ENCODE measurements at places on chromosomes 7 and 10.

- DNase-seq = no peak
Observed at GRCh38 chr7:67618556-67619162, 622.0 kb downstream of the TYW1 start.

DNA sequence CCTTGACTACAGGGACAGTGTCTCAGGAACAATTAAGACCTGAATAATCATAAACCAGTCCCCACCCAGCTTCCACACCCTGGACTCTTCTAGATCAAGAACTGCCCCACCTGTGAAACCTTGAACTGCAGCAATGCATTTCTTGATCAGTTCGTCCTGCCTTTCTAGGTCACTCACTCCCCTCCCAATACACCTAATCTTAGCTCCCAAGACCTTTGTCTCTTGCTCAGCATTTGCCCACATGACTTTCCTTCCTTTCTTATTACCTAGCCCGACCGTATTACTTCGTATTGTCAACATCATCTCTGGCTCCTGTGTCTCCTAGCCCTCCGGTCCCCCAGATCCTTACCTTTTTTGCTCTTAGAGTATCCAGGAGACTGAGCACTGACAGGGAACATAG, 5.5 kb upstream of the NAMPT start:
- DNase-seq = no peak

GRCh38 chr7:30656006-30656957, 26.0 kb downstream of the CRHR2 start:
- DNase-seq = peak; percentile 32

DNA sequence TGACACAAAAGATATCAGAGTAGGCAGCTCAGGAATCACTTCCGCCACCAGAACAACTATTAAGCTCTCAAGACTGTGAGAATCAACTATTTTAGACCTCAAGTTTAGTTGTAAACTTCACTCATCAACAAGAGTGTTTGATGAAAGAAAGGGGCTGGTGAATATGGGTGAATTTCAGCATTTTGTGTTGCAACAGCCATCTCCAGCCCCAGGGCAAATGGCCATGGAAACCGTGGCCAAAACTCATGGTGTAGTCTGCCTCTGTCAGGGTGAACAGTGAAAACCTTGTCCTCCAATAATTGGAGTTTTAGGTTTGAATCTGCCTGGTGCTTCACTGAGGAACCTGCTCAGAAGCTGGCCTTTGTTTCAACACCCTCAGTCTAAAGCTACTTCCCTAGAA, 60.0 kb downstream of the POLR1F start:
- no peak for DNase-seq

- no peak for DNase-seq
Observed at GRCh38 chr10:87794285-87794684, 23.7 kb downstream of the ATAD1 start.

DNA sequence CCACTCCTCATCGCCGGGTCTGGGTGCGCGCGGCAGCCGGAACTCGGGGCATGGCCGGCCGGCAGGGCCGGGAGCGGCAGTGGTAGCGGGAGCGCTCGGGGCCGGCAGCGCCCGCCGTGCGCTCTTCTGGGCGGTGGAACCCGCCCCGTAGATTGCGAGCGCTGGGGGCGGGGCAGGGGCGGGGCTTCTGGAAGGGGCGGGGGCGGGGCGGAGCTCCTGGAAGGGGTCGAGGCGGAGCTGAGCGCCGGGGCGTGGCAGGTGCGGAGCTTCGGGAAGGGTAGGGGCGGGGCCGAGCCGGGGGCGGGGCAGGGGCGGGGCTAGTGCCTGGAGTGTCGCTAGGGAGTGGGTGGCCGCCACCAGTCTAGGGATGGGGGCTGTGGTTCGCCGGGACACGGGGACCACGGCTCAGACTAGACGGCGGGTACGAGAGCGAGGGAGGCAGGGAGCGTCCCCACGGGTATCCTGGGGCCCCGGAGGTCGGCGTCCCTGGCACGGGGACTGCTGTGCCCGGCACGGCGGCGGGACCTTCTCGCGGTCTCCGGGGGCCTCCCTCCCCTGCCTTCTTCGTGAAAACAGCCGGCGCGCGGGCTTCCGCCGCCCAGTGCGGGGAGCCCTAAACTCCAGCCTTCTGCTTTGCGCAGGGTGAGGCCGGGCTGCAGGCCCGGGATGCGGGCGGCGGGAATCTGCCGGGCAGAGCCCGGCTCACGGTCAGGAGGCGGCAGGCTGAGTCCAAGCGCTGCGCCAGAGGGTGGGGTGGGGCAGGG, at the start of gene STK32C:
TSS of gene STK32C (minus strand) at position 128 of the 764 bp plus-strand sequence. CDS start at position 11, 117 bp downstream.
- peak; percentile 79 for DNase-seq

- DNase-seq = no peak
Observed at GRCh38 chr7:122040147-122040546, 103.9 kb downstream of the AASS start.

GRCh38 chr10:1056326-1057105, at the start of gene WDR37:
TSS of gene WDR37 (plus strand) at chr10:1056385. CDS start at chr10:1072156, 15,771 bp downstream.
- peak; percentile 54 for DNase-seq

DNA sequence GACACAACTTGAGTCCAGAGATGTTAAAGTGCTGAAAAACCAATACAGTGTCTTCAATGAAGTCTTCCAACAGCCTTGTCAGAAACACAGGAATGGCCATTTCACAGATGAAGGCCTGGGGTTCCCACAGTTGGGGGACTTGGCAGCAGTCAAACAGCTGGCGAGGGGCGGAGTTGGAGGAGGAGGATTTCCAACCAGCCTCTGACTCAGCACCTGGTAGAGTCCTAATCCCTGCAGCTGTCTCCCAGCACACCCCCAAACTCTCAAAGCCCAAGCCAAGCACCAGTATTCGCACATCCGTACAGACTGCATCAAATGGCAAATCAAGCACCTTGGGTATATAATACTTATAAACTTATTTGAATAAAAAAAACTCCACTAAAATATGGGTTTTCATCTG, 28.0 kb downstream of the CTBP2 start:
- DNase-seq = no peak

DNA sequence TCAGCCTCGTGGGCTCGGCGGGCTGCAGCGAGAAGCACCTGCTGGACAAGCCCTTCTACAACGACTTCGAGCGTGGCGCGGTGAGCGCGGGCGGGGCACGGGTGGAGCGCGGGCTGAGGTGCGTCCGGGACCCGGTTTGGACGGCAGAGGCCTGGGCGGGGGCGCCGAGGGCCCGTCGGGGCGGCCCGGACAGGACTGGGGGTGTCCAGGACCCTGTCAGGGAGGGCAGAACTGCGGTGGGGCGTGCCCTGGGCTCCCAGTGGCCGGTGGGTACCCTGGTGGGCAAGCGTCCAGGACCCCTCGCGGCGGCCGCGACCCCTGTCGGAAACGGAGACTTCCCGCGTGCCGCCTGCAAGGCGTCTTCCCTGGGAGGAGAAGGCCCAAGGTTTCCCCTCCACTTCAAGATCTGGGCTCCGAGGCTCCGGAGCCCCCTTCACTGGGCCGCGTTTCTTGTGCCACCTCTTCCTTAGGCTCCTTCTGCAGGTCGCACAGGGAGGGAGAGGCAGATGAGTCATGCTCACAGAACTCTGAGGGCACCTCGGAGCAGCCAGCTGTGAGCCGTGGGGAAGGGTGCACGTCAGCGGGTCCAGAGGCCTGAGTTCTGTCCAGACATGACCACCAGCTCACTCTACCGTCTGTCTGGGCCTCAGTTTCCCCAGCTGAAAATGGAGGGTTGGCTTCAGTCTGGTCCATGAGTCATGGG, 485 bp downstream of the ALOX5 start:
- DNase-seq = no peak

- no peak for DNase-seq
Observed at GRCh38 chr7:107854454-107854853, 36.5 kb upstream of the DLD start.

GRCh38 chr7:32075612-32076011, 5.4 kb upstream of the PDE1C start:
- DNase-seq = no peak

DNA sequence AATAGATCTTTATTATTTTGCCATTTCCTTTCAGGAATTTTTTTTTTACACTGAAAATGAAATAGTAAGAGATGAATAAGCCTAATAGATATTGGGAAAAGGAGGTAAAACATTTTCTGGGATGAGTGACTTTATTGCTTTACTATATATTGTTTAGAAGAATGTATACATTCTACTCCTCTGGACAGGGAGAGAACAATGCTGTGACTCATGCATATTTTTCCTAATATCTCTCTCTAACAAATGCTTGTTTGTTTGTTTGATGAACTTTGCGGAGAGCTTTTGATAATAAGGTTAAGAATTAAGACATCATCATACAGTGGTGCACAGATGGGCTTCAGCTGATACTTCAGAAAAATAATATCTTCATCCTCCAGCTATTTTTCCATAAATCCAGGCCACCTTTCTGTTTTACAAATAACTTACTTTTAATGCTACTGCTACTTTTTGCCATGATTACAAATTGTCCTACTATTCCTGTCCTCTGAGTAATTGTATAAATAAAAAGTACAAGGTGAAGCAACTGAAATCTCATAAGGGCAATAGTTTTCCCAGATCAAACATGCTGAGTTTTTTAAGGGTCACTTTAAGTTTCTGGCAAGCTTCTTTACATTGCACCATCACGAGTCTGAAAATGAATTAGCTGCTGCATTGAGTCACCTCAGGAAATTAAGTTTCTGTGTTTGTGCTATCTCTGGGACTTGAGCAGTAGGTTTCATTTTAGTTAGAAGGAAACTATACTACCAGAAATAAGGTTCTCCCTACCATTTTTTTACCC, 207.3 kb upstream of the POT1 start:
- DNase-seq = no peak

DNA sequence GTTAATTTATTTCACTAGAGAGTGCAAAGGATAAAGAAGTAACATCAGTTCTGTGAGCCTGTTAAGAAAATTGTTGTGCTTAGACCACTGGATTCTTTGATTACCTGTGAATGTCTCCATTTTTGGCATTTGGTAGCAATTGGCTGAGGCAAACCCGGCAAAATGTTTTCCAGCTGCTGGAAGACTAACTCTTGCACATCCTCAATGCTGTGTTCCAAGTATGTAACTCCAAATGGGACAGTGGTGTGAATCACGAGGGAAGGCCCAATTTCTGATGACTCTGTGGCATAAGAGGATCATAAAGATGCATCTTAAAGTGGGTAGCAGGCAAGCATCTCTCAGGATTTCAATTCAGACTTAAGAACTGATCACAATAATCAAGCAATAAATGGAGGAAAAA, 268.8 kb downstream of the RNLS start:
- DNase-seq = no peak

GRCh38 chr7:38927751-38928150, 18.8 kb upstream of the VPS41 start:
- DNase-seq = no peak

- no peak for DNase-seq
Observed at GRCh38 chr10:5461203-5461588, 38.2 kb downstream of the CALML5 start.

- DNase-seq = no peak
Observed at GRCh38 chr7:112881-113280, 79.5 kb upstream of the FAM20C start.

DNA sequence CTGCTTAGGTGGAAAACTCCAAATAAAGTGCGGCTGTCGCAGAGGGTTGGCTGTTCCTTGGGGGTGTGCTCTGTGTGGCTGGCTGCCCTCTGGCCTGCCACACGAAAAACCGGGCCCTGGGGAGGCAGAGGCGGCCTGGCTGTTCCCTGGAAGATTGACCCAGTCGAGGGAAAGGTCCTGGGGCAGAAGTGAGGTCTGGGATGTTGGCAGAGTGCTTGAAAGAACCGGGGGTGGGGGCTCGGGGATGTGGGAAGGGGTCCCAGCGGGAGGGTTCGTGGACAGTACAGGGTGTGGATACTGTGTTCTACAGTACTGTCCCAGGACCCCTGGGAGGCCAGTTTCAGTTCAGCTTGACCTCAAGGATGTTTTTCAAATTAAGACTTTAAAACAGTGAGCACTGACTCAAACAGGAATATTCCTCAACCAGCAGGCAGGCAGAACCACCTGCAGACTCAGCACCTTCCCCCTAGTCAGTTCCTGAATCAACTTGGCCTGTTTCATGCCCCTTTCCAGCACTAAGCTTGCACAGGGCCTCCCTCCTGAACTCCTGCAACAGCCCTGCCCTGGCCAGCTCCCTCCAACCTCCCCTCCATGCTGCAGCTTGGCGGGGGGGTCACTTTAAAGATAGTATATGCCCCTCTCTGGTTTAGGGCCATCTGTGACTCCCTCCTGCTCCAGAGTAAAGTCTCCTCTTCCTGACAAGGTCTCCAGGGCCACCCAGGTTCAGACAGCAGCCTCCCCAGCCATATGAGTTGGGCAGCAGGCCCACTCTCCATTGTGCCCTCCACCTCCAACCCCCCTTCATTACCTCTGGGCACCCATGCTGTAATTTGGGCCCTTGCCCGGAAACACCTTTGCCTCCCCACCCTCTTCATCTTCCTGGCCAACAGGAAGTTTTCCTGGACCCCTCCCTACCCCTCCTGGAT, 3.2 kb upstream of the ATP6V1F start:
- DNase-seq = no peak

DNA sequence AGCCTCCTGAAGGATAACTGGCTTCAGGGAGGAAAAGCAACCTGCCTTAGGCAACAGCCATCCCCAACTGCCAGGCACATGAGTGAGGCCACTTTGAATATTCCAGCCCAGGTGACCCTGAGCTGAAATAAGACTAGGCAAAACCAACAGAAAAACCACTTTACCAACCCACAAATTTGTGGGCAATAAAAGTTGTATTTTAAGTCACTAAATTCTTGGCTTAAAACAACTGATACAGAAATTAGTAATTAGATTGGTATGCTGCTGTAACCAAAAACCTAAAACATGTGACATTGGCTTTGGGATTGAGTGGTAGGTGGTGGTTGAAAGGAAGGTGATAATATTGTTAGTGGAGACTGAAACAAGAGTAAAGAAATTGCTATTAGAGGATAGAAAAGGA, 39.9 kb downstream of the ABCB4 start:
- no peak for DNase-seq

DNA sequence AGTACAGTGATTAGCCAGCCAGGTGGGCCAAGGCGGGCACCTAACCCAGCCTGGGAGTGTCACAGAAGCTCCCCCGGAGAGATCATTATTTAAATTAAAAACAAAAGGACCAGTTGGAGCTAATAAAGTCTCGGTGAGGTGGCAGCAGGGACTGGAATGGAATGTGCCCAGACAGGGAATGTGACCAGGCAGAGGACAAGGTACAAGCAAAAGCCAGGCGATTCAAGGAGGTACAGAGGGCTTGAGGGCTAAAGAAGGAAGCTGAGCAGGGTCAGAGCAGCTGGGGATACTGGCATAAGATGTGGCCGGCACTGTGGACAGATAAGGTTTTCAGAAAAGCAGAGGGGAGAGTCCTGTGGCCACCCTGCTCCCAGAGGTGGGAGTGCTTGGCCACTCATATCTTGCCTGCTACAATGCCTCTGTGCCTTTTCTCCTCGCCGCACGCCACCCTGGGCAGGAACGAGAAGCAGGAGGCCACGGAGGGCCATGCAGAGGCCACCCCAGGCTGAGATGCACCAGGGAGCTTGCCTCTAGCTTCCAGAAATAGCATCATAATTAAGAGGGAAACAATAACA, 13.2 kb downstream of the TMEM273 start:
- no peak for DNase-seq

DNA sequence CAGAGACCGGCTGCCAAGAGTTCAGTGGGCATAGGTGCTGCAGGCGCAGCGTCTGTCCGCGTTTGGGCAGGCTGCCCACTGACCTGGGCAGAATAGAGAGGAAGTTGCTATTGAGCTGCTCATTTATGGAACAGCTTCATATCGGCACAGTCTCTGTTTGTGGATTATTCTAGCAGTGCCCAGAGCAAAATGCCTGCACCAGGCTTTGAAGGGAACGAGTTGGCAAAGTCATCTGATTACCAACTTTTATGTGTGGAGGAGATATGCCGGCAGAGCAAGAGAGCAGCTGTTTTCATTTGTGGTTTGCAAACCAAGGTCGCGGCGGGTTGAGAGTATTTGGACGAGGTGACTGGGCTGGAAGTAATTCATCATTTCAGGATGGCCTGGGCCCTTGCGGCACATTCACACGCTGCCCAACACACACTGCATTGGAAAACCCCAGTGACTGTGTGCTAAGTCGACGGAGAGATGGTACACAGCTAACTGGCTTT, 228.5 kb downstream of the TCERG1L start:
- DNase-seq = no peak
